ENCODE measurements at places on chromosomes 5 and 9. TPM values are rescaled to one million over a fixed set of nuclear protein-coding genes. Genes with fewer than 3 reads are reported as not detected.

PRSS3 gene
- not detected for polyA plus RNA-seq

- DNase-seq: no peak
Measured at GRCh38 chr5:177162379-177162778, 28.8 kb downstream of the NSD1 start.

- DNase-seq: no peak
Measured at GRCh38 chr9:127330501-127330900, 65.9 kb downstream of the GARNL3 start.

GRCh38 chr9:118596374-118597015, 772.7 kb downstream of the BRINP1 start:
- no peak for DNase-seq

- DNase-seq: no peak
Measured at GRCh38 chr5:29972597-29972996, 1220.9 kb upstream of the CDH6 start.

DNA sequence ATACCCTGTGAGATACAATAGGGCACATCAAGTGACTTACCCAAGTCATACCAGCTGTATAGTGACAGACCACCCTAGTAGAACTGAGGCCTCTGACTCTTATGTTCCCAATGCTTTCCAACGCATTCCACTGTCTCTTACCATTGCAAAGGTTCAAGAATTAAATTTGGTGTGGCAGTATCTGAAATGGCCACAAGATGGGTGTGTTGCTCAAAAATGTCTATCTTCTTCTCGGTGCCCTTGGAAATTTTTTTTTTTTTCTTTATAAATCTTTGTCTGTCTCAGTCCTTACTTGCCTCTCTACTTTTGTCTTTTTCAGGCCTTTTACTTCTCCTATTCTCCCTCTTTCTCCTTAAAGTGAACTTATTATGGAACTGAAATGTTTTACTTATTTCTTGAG, 48.4 kb downstream of the GPR21 start:
- DNase-seq: no peak

GRCh38 chr9:20358207-20358606, 264.1 kb downstream of the MLLT3 start:
- DNase-seq: no peak
